ENCODE measurements at places on chromosomes 12 and 14. TPM values are rescaled to one million over a fixed set of nuclear protein-coding genes. Genes with fewer than 3 reads are reported as not detected.

GRCh38 chr12:34299802-34300193 is 277.5 kb downstream of the ALG10 start:
- no peak overlapping the region for H3K4me3 ChIP-seq
- no peaks in the 10 kb centered on the region for H3K27me3 ChIP-seq
- no peaks in the 10 kb centered on the region for H3K36me3 ChIP-seq
- DNase-seq: no peak
- no peaks in the 10 kb centered on the region for H3K4me1 ChIP-seq

DNA sequence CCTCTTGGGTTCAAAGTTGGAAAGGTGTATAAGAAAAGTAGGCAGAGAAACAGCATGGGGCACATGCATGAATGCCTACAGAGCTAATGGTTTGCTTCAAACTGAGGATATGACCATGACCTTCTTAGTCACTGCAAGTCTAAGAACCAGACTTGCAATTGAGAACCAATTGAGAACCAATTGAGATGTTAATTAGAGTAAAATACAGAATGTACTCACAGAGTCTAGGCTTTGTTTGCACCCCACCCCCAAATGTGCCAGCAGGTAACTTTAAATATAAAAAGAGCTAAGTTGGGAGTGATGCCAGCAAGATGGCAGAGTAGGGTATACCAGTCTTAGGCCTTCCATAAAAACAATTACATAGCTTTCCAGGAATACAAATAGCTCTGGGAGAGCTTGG is 227.3 kb upstream of the ALG10 start:
- H3K4me1 ChIP-seq: no peaks in the 10 kb centered on the region
- DNase-seq: no peak

GRCh38 chr14:49984424-49984823 is 91.5 kb downstream of the ARF6 start:
- no peak overlapping the region for H3K4me3 ChIP-seq
- no peak for DNase-seq
- H3K27me3 ChIP-seq: no peaks in the 10 kb centered on the region
- peaks cover 9% of the 10 kb centered on the region for H3K4me1 ChIP-seq

DNA sequence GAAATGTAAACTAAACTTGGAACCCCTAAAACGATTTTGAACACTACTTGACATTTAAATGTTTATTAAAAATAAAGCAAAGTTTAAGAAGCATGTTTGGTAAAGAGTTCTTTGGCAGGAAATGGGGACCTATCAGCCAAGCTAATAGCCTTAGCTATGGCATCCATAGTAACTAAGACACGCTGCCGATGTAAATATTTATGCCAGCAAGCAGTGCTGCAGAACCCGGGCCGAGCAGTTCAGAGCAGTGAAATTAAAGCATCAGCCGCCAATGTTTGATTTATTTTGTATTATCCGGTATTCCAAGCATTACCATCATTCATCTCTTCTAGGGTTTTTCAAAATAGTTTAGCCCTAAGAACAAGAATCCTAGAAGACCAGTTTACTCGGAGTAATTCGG is 61.6 kb downstream of the PPP2R5C start:
- peaks cover 47% of the 10 kb centered on the region for H3K4me1 ChIP-seq
- H3K4me3 ChIP-seq: peak overlapping the region; percentile 27
- H3K27ac ChIP-seq: peak overlapping the region; percentile 84
- peak; percentile 16 for DNase-seq

DNA sequence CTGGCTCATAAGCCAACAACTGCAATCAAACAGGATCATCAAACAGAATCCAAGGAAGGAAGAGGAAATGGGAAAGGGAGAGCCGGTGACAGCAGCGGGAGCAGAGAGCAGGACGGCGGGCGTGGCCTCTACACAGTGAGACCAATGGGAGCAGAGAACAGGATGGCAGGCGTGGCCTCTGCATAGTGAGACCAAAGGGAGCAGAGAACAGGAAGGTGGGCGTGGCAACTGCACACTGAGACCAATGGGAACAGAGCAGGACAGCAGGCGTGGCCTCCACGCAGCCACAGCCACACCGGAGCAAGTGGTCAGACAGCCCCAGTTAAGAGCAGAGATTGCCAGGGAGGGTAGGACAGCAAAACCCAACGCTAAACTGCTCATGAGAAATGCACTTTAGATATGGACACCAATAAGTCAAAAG is 16.4 kb downstream of the LRCOL1 start:
- no peak overlapping the region for H3K27ac ChIP-seq
- no peak for DNase-seq
- H3K4me1 ChIP-seq: peaks cover 10% of the 10 kb centered on the region
- H3K36me3 ChIP-seq: no peaks in the 10 kb centered on the region

DNA sequence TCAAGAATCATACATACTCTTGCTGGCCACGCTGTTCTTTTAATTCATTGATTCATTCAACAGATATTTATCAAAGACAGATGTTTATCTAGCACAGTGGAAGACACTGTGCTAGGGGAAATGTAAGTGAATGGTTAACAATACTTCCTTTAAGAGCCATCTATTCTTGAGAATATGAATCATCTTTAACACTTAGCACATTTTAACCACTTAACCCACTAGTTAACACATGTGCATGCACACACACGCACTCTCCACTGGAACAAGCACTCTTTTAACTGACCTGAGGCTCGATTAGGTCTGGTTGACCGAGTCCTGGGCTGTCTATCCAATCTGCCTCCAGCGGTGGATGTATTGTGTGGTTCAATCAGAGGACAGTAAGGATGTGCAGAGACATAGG is 34.6 kb downstream of the LMNTD1 start:
- H3K4me1 ChIP-seq: no peaks in the 10 kb centered on the region
- H3K27me3 ChIP-seq: no peaks in the 10 kb centered on the region
- H3K4me3 ChIP-seq: no peak overlapping the region
- no peak for DNase-seq
- H3K27ac ChIP-seq: no peak overlapping the region
- H3K36me3 ChIP-seq: no peaks in the 10 kb centered on the region

DNA sequence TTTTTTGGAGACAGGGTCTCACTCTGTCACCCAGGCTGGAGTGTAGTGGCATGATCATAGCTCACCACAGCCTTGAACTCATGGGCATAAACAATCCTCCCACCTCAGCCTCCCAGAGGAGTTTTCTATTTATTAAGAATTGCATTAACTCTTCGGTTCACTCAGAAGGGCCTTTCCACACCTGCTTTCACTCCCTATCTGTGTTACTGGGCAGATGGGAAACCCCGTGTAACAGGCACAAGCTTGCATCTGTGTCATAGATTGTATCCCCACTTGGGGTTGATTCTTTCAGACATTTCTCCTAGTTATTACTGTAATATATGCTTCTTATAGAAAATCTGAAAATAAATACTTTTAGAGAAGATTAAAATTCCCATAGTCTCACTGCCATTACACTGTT is 38.7 kb downstream of the STX2 start:
- no peak overlapping the region for H3K27ac ChIP-seq
- H3K4me1 ChIP-seq: no peaks in the 10 kb centered on the region
- no peak for DNase-seq
- H3K36me3 ChIP-seq: no peaks in the 10 kb centered on the region

GRCh38 chr12:121927813-121928212 is 9.4 kb downstream of the CFAP251 start:
- no peak for DNase-seq
- H3K4me3 ChIP-seq: no peak overlapping the region
- H3K36me3 ChIP-seq: no peaks in the 10 kb centered on the region

- H3K4me1 ChIP-seq: no peaks in the 10 kb centered on the region
- no peak overlapping the region for H3K4me3 ChIP-seq
- H3K27ac ChIP-seq: no peak overlapping the region
Observed at GRCh38 chr14:71380271-71380670, 473.0 kb downstream of the PCNX1 start.

GRCh38 chr12:120925740-120926563 is 21.8 kb upstream of the SPPL3 start:
- no peaks in the 10 kb centered on the region for H3K36me3 ChIP-seq
- no peak for DNase-seq
- peaks cover 8% of the 10 kb centered on the region for H3K4me1 ChIP-seq
- no peaks in the 10 kb centered on the region for H3K27me3 ChIP-seq
- peak overlapping the region; percentile 59 for H3K27ac ChIP-seq

GRCh38 chr12:75471902-75472890 is 8.4 kb upstream of the GLIPR1 start:
- no peaks in the 10 kb centered on the region for H3K27me3 ChIP-seq
- H3K4me3 ChIP-seq: no peak overlapping the region
- no peaks in the 10 kb centered on the region for H3K36me3 ChIP-seq

DNA sequence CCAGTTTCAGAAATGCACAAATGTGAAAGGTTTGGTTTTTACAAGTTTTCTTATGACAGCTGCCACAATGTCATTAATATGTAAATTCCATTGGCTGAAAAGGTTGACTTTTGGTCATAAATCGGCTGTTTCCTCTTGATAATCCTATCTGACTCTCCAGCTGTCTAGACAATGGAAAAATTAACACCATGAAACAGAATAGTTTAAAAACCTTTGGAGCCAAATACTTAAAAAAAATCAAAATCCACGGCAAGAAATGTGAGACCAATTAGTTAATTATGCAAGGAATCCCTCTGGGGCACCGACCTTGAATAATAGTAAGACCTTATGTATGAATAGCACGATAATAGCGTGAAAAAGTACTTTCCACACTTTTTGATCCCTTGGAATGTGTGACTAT is 138.0 kb downstream of the ZNF664 start:
- DNase-seq: no peak
- no peaks in the 10 kb centered on the region for H3K36me3 ChIP-seq
- no peak overlapping the region for H3K27ac ChIP-seq
- no peaks in the 10 kb centered on the region for H3K27me3 ChIP-seq
- H3K4me1 ChIP-seq: no peaks in the 10 kb centered on the region

- no peak overlapping the region for H3K27ac ChIP-seq
- H3K4me1 ChIP-seq: peaks cover 39% of the 10 kb centered on the region
- H3K36me3 ChIP-seq: peaks cover 10% of the 10 kb centered on the region
- DNase-seq: no peak
Observed at GRCh38 chr12:74539765-74540526, 2.3 kb downstream of the ATXN7L3B start.

DNA sequence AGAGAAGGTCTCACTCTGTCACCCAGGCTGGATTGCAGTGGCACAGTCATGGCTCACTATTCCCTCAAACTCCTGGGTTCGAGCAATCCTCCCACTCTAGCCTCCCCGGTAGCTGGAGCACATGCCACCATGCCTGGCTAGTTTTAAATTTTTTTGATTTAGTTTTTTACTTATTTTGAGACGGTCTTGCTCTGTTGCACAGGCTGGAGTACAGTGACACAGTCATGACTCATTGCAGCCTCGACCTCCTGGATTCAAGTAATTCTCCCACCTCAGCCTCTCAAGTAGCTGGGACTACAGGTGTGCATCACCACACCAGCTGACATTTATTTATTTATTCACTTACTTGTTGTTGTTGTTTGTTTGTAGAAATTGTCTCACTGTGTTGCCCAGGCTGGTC is 22.2 kb upstream of the DIP2B start:
- H3K27me3 ChIP-seq: no peaks in the 10 kb centered on the region
- H3K27ac ChIP-seq: no peak overlapping the region
- no peak overlapping the region for H3K4me3 ChIP-seq

GRCh38 chr14:102011631-102012030 is 47.3 kb downstream of the DYNC1H1 start:
- no peak overlapping the region for H3K4me3 ChIP-seq
- no peaks in the 10 kb centered on the region for H3K27me3 ChIP-seq
- H3K36me3 ChIP-seq: peaks cover 14% of the 10 kb centered on the region
- H3K27ac ChIP-seq: no peak overlapping the region

- H3K4me3 ChIP-seq: no peak overlapping the region
- DNase-seq: no peak
- no peaks in the 10 kb centered on the region for H3K27me3 ChIP-seq
- H3K4me1 ChIP-seq: peaks cover 84% of the 10 kb centered on the region
- H3K36me3 ChIP-seq: no peaks in the 10 kb centered on the region
Observed at GRCh38 chr14:89367779-89368120, 49.3 kb downstream of the FOXN3 start.

DNA sequence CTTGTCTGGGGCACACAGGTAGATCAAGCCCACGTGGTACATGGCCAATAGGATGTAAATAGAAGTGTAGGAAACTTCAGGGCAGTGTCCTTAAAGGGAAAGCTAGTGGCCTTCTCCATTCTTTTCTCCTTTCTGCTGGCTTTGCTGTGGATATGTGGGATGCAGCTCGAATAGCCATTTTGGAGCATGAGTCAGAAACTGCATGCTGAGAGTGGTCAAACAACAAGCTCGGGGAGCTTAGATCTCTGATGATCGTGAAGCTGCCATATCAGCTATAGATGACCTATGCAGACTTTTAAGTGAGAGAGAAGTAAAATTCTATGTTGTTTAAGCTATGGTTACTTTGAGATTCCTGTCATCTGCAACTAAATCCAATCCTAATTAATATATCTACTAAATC is 241.3 kb upstream of the DAAM1 start:
- H3K27me3 ChIP-seq: no peaks in the 10 kb centered on the region
- no peak overlapping the region for H3K4me3 ChIP-seq
- no peak overlapping the region for H3K27ac ChIP-seq
- H3K36me3 ChIP-seq: no peaks in the 10 kb centered on the region
- DNase-seq: no peak

GRCh38 chr12:96244826-96245225 is 50.7 kb downstream of the ELK3 start:
- H3K4me1 ChIP-seq: peaks cover 59% of the 10 kb centered on the region
- no peak overlapping the region for H3K4me3 ChIP-seq
- peaks cover 17% of the 10 kb centered on the region for H3K36me3 ChIP-seq
- peak; percentile 83 for DNase-seq
- peak overlapping the region; percentile 17 for H3K27ac ChIP-seq

GRCh38 chr12:68400226-68400829 is 68.2 kb upstream of the MDM1 start:
- H3K27me3 ChIP-seq: no peaks in the 10 kb centered on the region
- H3K27ac ChIP-seq: no peak overlapping the region
- DNase-seq: no peak

DNA sequence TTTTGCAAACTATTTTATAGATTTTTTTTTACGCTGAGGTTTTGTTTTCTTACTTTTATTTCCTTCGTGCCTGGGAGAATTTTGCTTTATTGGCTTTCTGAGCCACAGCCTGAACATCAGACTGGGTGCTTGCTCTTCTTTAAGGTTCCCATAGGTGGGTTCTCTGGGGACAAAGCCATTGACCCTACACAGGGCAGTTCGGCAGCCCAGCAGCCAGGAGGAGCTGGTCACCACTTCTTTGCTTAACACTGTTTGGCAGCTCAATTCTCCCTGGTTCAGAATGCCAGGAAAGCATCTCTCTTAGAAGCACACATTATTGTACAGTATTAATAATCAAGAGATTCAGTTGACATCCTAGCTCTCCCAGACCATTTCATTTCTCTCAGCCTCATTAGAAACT is 140.8 kb upstream of the NEDD1 start:
- no peak for DNase-seq
- H3K4me3 ChIP-seq: no peak overlapping the region
- no peaks in the 10 kb centered on the region for H3K4me1 ChIP-seq
- H3K27ac ChIP-seq: no peak overlapping the region
- no peaks in the 10 kb centered on the region for H3K36me3 ChIP-seq

Gene LMO3
- 73.7 TPM for total RNA-seq

Gene MMAB
- 27.7 TPM for total RNA-seq

Gene TAS2R10
- total RNA-seq: not detected

Gene DCN
- total RNA-seq: 1,553 TPM

Gene CCDC85C
- 6.9 TPM for total RNA-seq

All from vagina (tissue), 2 donors.